ENCODE measurements at places on chromosomes 7 and 10. TPM values are rescaled to one million over a fixed set of nuclear protein-coding genes. Genes with fewer than 3 reads are reported as not detected.
A peak's percentile ranks its signal among the peaks of the same experiment; 100 is the strongest.

DNA sequence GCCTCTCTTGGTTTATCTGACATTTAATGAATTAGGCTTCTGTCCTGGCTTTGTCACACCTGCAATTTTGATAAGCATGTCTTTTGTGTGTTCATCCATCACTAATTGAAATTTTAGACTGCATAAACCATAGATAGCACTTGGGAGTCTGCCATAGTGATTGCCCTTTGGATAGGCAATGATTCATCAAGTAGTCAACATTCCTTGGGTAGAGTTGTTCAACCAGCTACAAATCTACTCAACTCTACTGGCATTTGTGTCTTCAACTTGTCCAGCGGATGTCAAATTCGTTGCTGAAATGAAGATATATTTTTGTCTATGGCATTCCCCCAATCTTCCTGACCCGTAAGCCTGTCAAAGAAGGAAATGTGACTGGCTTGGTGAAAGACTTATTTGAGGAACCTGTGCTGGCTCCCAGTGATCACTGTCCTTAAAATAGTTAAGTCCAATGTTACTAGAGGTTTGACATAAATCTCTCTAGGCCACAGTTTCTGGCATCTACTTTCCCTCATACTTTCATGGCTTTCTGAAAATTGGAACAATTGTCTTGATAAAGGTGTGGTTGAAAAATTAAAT, 33.7 kb upstream of the CREB5 start:
- no peak for DNase-seq

MOGAT3 gene
- not detected for total RNA-seq

DNA sequence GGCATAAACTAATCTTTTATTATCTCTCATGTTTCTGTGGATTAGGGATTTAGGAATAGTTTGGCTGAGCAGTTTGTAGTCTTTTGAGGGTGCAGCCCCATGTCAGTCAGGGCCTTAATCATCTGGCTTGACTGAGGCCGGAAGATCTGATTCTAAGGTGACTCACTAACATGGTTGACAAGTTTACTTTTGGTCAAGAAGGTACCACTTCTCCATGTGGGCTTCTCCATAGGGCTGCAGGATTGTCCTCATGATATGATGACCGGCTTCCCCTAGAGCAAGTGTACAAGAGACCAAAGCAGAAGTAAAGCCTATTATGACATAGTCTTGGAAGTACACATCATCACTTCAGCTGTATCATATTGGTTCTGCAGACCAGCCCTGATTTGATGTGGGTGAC, 45.9 kb upstream of the OIT3 start:
- no peak for DNase-seq

GRCh38 chr10:112624546-112625048, 177.6 kb downstream of the VTI1A start:
- no peak for DNase-seq

ABCB1 gene
- 7.5 TPM for total RNA-seq

- no peak for DNase-seq
Observed at GRCh38 chr7:47988496-47989386, 9.3 kb upstream of the HUS1 start.

ZDHHC4 gene
- total RNA-seq: 54.8 TPM

NPTX2 gene
- 2.1 TPM for total RNA-seq

- DNase-seq: peak; percentile 91
Observed at GRCh38 chr7:94509887-94510581, 425 bp downstream of the CASD1 start.

- DNase-seq: peak; percentile 55
Observed at GRCh38 chr7:158473946-158474345, 113.7 kb downstream of the PTPRN2 start.

DNA sequence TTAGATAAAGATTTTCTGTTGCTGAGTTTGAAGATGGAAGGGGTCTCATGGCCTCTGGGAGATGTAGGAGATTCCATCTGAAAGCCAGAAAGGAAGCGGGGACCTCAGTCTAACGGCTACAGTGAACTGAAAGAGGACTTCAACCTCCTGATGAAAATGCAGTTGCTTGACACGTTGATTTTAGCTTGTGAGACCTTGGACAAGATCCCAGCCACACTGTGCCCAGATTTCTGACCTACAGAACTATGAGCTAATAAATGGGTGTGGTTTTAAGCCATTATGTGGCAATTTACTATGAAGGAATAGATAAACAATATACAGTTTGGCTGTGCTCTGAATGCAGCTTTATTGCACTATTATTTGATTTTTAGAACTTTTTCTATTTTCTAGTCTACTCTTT, 342.3 kb upstream of the SEMA3D start:
- DNase-seq: no peak

HMX2 gene
- total RNA-seq: not detected

DNA sequence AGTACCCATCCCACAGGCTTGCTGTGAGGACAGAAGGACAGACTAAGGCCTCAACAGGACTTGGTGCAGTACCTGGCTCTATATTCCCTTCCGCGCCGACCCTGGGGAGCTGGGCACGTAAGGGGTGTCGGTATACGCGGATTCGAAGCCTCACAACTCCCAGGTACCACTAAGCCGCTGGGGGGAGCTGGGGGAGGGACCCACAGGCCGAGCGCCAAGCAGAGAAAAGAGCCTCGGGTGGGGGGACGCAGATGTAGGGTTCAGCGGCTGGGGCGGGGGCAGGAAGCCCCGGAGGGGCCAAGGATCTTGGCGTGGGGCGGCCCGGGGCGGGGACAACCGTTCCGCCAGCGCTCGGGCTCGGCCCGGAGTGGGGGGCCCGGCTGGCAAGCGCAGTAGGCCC, 126.4 kb upstream of the ZNF746 start:
- DNase-seq: peak; percentile 72

GRCh38 chr7:97555857-97556421, 175.9 kb upstream of the TAC1 start:
- no peak for DNase-seq

DNA sequence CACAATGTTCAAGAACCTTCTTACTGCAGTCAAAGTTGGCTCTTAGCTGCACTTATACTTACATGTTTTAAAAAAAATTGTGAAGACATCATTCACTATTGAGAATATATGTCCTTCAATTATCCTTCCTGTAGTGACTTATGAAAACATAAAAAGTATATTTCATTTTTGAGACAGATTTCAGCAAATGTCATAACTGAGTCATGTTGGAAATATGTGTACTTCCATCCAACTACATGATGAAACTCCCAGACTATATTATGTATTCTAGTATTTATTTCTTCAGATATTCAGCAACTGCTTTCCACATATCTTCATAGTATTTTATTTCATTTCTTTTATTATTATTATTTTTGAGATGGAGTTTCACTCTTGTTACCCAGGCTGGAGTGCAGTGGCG, 160.2 kb downstream of the ARHGAP12 start:
- DNase-seq: no peak

DNA sequence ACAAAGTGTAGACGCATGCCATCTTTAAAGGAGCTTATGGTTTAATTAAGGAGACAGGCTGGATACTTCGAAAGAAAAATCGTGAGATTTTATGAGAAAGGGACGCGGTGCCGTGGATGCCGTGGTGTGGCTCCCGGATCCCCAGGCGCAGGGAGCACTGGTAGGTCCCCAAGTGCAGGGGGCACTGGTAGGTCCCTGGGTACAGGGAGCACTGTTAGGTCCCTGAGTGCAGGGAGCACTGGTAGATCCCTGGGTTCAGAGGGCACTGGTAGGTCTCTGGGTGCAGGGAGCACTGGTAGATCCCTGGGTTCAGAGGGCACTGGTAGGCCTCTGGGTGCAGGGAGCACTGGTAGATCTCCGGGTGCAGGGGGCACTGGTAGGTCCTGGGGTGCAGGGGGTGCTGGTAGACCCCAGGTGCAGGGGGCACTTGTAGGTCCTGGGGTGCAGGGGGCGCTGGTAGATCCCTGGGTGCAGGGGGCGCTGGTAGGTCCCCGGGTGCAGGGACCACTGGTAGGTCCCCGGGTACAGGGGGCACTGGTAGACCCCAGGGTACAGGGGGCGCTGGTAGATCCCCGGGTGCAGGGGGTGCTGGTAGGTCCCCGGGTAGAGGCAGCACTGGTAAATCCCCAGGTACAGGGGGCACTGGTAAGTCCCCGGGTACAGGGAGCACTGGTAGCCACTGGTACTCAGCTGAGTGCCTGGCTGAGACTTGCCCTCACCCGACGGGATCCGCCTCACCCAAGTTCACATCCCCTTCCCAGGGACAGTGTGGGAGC, 14.1 kb downstream of the PRKAG2 start:
- DNase-seq: peak; percentile 57

GHRHR gene
- not detected for total RNA-seq
